ENCODE measurements at places on chromosomes 3 and 15. TPM values are rescaled to one million over a fixed set of nuclear protein-coding genes. Genes with fewer than 3 reads are reported as not detected.

Gene LRTM1
- not detected for total RNA-seq

DNA sequence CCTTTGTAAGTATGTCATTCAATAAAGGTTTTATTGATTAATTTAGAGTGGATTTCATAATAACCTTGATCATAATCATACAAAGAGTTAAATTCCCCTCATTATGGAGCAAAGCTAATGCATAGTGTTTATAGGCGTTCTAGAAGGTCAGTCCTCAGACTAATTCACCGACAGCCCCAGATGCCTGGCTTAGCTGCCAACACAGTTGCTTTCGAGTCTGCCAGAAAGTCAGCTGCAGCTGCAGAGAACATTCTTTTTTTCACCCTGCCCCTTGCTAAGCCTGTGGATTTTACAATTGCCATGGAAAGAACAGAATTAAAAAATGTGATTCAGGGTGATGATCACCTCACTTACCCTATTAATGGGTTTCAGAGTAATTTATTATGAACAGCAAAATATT is 21.2 kb downstream of the CADM2 start:
- peak; percentile 33 for DNase-seq

DNA sequence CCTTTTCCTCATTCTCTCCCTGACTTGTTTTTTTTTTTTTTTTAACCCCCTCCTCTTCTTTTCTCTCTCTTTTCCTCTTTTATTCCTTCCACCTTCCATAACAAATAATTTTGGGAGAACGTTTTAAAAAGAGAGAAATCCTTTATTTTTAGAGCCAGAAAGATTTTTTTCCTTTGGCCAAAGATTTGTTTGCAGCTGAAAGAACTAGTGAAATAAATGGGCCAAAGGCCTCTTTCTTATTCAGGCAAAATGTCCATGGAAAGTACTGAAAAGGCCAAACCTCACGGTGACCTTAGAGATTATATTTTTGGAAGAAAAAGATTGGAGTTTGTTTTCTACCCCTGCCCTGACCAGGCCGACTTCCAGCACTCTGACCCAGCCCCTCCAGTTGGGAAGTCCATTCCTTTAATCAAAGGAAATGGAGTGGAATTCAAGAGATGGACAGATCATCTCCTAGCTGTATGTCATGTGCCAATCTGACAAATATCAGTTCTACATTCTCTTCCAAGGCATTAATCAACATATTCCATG is 214.3 kb upstream of the ADAMTS9 start:
- DNase-seq: no peak

GRCh38 chr3:158789592-158789991 is 12.3 kb upstream of the MFSD1 start:
- DNase-seq: peak; percentile 79

Gene SYNPR
- total RNA-seq: 0.36 TPM
